NCI-H1417 treated with DMSO at 0.1 percent for 48 hours (cell line): ENCODE measurements at places on chromosomes 11 and 22.

GRCh38 chr22:43126501-43127165 lies 16.1 kb downstream of the BIK start:
- DNase-seq = no peak

DNA sequence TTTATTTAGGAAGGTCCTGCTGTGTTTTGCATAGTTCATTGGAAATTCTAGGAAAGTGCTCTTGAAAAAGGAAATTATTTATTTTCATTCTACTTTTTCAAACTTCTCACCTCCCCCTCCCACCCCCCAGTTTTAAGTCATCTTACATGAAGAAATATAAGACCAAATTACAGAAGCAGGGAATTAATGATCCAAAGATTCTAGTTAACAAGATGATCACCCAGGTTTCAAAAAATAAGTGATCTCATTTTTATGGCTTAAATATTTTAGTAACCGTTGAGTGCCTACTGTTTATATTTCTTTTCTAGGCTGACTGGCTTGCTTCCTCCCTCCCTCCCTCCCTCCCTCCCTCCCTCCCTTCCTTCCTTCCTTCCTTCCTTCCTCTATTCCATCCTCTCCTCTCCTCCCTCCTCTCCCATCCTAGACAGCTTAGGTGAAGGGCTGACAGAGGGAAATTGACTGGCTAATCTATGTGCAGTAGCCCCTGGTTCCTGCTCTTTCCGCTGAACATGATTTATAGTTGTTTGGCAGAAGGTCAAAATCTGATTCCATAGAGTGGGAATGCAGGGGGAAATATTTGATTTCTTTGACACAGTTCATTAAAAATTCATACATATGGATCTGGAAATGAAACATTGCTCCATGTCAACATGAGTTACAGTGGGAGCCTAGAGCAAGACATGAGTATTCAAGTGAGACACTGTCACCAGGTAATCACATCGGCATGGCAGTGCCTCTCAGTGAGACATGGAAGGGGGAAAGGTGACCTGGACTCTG lies 123.4 kb downstream of the COMMD9 start:
- no peak for DNase-seq

DNA sequence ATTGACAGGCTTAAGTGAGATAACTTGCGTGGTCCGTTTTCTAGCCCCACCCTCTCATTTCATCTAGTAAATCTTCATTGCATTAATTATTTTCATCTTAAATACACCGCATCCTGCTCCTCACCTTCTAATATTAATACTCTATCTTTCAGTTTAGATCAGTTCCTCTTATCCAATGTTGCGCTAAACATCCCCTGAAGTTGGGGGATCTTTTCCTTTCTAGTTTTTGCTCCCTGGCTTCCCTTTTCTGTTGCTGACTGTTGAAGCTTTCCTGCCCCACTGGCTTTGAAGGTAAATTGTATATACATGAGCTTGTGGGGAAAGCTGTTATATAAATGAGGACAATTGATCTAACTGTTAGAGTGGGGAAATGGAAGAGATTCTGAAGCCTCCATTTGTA lies 7.2 kb downstream of the CAT start:
- DNase-seq = no peak

GRCh38 chr11:107783121-107783520 lies 71.3 kb upstream of the SLN start:
- no peak for DNase-seq

DNA sequence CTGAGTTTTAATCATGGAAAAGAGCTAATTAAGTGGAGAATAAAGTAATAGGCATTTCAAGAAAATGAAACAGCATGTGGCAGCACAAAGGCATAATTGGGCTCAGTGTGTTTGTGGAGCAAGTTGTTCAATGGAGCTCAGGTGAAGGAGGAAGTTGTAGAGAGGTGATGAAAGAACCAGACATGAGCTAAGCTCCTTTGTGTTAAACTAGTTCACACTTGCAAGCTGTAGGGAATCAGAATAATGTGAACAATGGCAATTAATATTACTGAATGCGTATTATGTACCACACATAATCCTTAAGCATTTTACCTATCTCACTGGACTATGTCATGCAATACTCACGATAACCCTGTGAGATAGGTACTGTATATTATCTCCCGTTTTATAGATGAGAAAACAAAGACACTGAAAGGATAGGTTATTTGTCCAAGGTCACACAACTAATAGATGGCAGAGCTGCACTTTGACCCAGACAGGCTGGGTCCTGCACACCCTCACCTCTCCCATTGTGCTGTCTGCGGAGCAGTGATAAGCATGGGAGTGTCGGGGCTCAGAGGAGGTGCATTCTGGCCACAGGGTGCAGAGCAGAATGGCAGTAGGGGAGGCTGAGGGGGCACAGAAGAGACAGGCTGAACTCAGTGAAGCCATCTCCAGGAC lies 8.9 kb downstream of the OLFML1 start:
- no peak for DNase-seq

DNA sequence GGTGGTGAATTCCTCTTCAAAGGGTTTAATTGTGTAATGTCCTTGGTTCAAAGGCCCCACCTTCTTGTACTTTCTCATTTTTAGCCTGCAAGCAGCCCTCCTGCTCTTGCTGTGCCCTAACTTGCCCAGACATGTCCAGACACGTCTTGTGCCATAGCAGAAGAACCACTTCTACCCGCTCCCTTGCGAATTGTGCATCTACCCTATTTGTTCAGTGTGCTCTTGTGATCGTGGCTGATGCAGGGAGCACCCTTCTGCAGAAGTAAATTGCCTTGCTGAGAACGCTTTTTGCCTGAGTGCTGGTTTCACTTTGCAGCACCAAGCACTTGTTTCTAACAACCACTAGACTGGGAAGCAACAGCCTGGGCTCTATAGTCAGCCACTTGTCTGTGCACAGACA lies 249.4 kb downstream of the SBF2 start:
- DNase-seq = no peak

DNA sequence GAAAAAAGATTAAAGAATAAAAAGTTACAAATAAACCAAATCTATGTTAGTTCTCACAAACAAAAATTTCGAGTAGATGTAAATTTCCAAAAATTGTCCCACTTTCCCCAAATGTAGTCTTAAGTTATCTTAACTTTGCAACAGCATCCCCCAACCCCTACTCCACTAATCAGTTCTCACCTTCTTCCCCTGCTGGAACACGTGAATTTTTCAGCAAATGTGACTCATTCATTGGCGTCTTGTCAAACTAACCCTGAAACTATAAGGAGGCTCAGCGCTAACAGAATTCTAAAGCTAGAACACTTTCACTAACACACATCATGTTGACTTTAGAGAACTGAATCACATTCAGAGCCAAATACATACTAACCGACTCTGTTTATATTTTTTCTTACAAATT lies 46.1 kb downstream of the PHF21A start:
- DNase-seq = no peak

DNA sequence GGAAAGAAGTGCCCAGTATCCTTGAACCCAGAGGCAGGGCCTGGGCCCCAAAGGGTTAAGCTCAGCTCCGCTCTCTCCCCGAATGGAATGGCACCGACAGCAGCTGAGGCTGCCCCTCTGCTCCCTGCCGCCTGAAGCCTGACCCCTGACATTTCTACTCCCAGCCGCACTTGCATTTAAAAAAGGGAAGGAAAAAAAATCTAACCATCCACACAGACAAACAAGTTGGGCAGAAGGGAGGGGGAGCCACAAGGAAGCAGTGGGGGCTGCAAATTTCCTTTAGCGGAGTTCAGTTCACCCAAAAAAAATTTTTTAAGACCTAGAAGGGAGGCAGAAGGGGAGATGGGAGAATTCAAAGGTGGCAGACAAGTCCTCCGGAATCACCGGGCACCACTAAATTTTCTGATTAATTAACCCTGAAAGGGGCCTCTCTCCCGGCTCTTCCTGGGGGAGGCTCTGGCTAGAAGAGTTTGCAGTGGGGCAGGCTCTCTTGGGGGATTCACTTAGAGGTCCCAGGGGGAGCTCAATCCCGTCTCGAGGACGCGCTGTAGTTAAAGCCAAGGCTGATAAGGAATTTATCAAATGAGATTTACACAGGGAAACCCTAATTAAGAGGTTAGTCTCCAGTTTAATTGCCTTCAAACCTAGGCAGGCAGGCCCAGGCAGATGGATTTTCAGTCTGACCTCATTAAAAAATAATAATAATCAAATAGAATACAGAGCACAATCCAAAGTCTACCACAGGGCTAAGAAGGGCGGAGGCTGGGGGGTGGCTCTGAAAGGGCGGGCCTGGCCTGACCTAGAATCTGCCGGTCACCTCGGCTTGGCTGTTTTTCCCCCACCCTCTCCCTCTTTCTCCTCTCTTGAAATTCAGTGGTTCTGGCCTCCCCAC lies 25.6 kb downstream of the MN1 start:
- no peak for DNase-seq

DNA sequence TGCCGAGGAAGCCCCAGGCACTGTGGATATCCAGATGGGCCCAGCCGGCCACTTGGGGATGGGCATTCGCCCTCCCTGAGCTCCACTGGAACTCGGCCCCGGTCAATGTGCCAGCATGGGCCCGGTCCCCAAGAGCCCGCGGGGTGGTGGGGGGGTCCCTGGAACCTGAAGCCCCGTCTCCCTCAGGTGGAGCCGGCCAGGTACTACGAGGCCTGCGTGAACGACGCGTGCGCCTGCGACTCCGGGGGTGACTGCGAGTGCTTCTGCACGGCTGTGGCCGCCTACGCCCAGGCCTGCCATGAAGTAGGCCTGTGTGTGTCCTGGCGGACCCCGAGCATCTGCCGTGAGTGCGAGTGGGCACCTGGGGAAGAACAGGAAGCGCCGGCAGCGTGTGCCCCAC lies 21.2 kb downstream of the MUC5AC start:
- DNase-seq = no peak

- no peak for DNase-seq
Measured at GRCh38 chr11:44615041-44615755, 49.7 kb downstream of the CD82 start.

DNA sequence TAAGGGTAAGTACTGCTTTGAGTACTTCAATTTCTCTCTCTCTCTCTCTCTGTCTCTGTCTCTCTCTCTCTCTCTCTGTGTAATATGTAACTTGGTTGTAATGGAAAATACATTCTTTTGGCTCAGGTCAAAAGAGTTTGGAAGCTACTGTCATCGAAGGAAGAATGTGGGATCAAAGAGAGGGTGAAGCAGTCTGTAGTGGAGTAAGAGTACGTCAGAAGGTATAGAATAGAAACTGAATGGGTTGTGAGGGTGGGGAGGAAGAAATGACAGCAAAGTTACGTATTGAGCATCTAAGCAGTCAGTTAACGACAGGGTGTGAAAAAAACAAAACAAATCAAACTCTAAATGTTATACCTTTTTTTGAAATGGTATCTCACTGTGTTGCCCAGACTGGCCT lies 10.0 kb downstream of the NCAM1 start:
- DNase-seq = no peak

DNA sequence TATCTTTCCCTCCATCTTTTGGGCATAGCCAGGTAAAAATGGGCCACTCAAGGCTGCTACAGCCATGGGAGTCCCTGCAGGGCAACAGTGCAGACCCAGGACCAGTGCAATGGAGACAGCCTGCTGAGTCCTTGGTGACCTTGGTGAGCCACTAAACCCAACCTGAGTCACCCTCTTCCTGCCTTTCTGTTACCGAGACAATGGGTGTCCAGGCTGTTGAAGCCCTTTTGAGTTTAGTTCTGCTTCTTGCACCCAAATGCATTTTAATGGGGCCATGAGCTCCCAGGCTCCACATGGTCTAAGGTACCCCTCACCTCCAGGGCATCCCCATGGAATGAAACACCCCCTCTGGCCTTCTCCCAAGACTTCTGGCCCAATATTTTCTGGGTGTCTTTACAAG lies 874 bp upstream of the PLAAT4 start:
- DNase-seq = no peak

- DNase-seq = no peak
Measured at GRCh38 chr11:24351179-24351578, 145.7 kb upstream of the LUZP2 start.
